ENCODE measurements at places on chromosomes 7 and 10. TPM values are rescaled to one million over a fixed set of nuclear protein-coding genes. Genes with fewer than 3 reads are reported as not detected.

CLEC2L gene
- 0.18 TPM for total RNA-seq

PNLIPRP3 gene
- 0.11 TPM for total RNA-seq

AKR1D1 gene
- not detected for total RNA-seq

CCL26 gene
- 0.44 TPM for total RNA-seq

ADK gene
- total RNA-seq = 22.5 TPM

GRCh38 chr10:12332572-12333379 lies 16.6 kb upstream of the CAMK1D start:
- H3K4me3 ChIP-seq = no peak overlapping the region
- H3K27ac ChIP-seq = peak overlapping the region; percentile 82
- no peaks in the 10 kb centered on the region for H3K27me3 ChIP-seq
- peaks cover 4% of the 10 kb centered on the region for H3K4me1 ChIP-seq

- no peak overlapping the region for H3K4me3 ChIP-seq
- no peak overlapping the region for H3K27ac ChIP-seq
- no peaks in the 10 kb centered on the region for H3K4me1 ChIP-seq
- H3K27me3 ChIP-seq = peaks cover under 1% of the 10 kb centered on the region
- DNase-seq = no peak
Measured at GRCh38 chr7:1638215-1638661, 31.8 kb upstream of the ELFN1 start.

GRCh38 chr7:146090023-146090645 lies 26.5 kb upstream of the CNTNAP2 start:
- H3K4me1 ChIP-seq = no peaks in the 10 kb centered on the region
- no peaks in the 10 kb centered on the region for H3K36me3 ChIP-seq
- no peak overlapping the region for H3K27ac ChIP-seq
- DNase-seq = no peak
- H3K27me3 ChIP-seq = no peaks in the 10 kb centered on the region

- no peaks in the 10 kb centered on the region for H3K36me3 ChIP-seq
- no peaks in the 10 kb centered on the region for H3K4me1 ChIP-seq
Measured at GRCh38 chr10:34732926-34733325, 82.2 kb downstream of the PARD3 start.

All from adrenal gland (tissue), 19 donors.